T-helper 1 cell (primary cell): ENCODE measurements at places on chromosomes 5 and 9.

- DNase-seq: no peak
Observed at GRCh38 chr9:95552814-95553546, 36.2 kb upstream of the PTCH1 start.

- DNase-seq: no peak
Observed at GRCh38 chr5:33890131-33891032, 1.4 kb downstream of the ADAMTS12 start.

- DNase-seq: no peak
Observed at GRCh38 chr9:91214867-91215266, 146.9 kb downstream of the AUH start.

DNA sequence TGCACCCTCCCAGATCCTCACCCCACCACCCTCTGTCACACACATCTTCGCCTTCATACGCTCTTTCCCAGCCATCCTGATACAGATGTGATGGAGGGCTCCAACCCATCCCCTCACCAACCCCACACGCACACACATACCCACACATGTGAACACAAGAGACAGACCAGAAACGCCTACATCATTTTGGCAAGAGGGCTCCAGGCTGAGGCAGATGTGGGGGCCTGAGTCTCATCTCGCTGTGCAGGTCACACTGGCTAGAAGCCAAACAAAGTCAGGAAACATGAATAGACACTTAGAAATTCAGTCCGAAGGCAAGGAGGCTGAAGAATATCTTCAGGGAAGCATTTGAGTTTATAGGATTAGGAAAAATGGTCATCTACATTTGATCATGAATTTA is 6.2 kb downstream of the PRDM12 start:
- no peak for DNase-seq

GRCh38 chr5:56803025-56803424 is 12.3 kb upstream of the MAP3K1 start:
- no peak for DNase-seq

DNA sequence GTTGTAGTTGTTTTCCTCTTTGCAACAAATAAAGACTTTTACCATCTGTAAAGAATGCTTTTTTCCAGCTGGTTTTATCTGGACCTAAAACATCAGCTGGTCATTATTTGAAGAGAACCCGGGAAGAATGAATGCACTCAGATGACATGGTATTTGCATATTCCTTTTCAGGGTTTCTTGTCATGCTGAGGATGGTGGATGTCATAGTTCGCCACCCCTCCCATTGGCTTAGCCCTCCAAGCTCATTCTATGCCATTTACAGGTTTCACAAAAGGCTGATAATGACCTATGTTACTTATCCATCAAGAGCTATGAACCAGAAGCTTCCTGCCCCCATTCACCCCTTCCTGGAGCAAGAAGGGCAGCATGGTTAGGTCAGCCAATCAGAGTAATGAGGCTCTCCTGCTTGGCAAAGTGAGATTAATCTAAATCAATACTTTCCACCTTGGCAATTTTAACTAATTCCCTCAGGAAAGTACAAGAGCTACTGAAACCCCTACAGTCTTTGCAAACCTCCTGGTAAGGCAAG is 440.5 kb upstream of the TLE4 start:
- DNase-seq: no peak

DNA sequence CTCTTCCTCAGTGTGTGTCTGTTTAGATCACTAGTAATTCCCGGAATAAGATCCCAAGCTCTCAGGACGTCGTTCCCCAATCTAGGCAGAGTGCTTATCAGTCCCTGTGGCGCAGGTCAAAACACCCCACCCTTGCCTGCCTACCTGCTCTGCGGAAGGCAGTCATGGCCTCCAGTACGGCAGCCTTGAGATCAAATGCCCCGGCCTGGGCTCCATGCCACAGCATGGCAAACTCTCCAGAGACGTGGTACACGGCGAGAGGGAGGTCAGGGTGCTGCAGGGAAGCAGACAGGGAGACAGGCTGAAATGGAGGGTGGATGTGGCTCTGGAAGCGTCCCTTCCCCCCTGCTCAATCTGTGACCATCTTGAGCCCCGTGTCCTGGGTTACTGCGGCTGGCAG is 12.0 kb upstream of the HDHD3 start:
- DNase-seq: no peak

DNA sequence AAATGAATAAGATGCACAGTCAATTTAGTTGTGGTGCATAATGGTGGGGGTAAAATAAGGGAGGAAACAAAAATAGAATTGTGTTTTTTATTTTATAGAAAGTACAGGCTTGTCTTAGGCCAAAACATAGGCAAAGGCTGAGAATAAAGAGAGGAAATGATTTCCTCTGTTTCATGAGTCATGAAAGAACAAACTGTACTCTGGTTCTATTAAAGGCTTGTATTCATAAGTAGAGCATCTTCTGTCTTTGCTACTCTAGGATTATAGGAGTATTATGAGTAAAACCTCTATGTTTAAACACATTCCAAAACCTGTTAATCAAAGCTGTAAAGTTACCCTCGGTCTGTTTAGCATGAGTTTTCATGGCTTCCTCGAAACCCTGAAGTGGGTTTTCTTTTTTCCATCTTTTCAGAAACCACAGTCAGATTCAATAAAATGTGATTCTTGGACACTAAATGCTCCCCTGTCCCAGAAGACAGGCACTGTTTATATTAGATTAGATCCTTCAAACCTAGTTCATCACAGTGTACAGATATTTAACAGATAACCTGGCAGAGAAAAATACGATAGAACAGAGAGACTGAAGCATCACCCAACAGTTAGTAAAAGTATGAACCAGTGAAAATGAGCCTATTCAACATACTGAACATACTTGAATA is 473.9 kb upstream of the CYLC2 start:
- DNase-seq: no peak

- DNase-seq: no peak
Observed at GRCh38 chr9:88236511-88237478, 98.5 kb upstream of the SPATA31C2 start.

- no peak for DNase-seq
Observed at GRCh38 chr9:122785269-122785668, 3.5 kb upstream of the OR5C1 start.

GRCh38 chr9:118000581-118000980 is 296.4 kb downstream of the TLR4 start:
- DNase-seq: no peak

GRCh38 chr9:113648048-113648447 is 184.5 kb downstream of the RGS3 start:
- no peak for DNase-seq

DNA sequence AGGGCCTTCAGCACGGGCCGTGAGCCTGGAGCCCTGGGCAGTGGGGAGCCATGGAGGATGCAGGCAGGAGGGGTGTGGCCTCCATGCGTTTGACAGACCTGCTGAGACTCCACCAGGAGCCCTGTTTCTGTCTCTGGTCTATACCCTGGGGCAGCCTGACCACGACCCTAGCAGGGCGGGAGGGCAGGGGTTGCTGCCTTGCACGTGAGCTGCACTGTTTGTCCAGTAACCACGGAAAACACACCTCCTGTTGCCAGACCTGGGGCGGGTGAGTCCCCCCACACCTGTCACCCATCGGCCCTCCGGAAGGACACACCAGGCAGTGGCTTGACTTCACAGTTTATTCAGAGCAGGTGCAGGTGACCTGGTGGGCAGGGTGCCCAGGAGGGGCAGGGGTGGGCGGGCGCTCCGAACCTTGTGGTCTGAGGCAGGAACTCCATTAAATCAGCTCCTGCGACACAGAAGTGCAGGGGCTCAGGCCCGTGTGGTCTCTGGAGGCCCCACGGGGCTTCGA is 3.9 kb downstream of the LCN8 start:
- DNase-seq: no peak

- DNase-seq: no peak
Observed at GRCh38 chr5:19001054-19001453, 986.9 kb downstream of the CDH18 start.

- no peak for DNase-seq
Observed at GRCh38 chr9:86126998-86127972, 27.9 kb upstream of the GOLM1 start.

- DNase-seq: no peak
Observed at GRCh38 chr9:108077556-108077955, 588.0 kb upstream of the KLF4 start.
